ENCODE measurements at places on chromosomes 12 and 14.

GRCh38 chr14:32620303-32620702 lies 291.2 kb downstream of the AKAP6 start:
- no peak for DNase-seq

GRCh38 chr14:24296341-24297157 lies 3.0 kb downstream of the DHRS1 start:
- peak; percentile 72 for DNase-seq

GRCh38 chr12:42458575-42458974 lies 131.0 kb downstream of the PRICKLE1 start:
- DNase-seq = no peak

- no peak for DNase-seq
Measured at GRCh38 chr12:58930770-58931324, 10.5 kb upstream of the LRIG3 start.

- DNase-seq = peak; percentile 83
Measured at GRCh38 chr12:124191024-124191359, 103.9 kb upstream of the RFLNA start.

- peak; percentile 85 for DNase-seq
Measured at GRCh38 chr12:6943389-6943721, 261 bp upstream of the RNU7-1 start.

DNA sequence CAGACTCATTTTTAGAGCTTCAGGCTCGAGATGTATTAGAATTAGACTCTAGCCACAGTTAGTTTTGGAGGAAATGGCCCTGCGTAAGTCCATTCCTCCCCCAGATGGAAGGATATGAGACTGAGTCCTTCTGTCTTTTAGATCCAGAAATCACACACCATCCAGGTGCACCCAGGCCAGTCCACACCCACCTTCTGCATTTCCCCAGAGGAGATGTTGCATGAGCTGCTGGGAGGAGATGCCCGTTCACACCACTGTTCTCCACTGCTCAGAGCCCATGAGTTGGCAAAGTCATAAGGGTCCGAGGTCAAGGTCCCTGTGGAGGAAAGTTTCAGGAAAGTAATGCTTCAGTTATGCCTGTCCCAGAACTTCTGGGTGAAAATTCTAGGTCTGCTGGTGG lies 29.2 kb downstream of the VWF start:
- DNase-seq = no peak

GRCh38 chr12:76156726-76157125 lies 72.2 kb upstream of the NAP1L1 start:
- DNase-seq = no peak

DNA sequence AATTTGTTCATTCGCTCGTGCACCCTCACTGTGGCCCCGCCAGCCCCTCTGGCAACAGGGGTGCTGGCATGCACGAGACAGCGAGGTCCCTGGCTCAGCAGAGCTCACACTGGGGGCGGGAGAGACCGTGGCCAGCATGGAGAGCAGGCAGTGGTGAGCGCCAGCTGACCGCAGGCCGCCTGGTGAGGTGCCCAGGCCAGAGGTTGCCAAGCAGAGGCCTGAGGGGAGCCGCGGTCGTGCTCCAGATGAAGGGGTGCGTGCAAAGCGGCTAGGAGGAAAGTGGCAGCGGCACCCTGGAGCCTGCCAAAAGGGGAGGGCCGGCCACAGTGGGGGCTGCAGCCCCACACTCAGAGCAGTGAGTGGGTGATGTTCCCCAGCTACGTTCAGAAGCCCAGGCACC lies 56.1 kb downstream of the CDC42BPB start:
- no peak for DNase-seq

DNA sequence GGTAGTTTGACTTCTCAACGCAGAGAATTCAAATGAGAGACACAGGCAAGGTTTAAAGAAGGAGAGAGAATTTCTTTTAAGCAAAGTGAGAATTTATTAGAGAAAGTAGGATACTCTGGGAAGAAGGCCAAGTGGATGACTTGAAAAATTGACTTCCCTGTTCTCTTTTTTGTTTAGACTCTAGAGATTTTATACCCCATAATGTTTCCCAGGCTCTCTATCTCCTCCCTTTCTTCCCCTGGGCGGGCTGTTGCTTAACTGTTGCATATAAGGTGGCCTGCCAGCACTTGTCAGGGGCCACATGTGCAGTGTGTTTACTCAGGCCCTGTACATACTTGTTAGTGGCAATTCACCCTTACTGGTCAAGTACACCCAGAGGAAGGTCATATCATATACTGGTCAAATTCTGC lies 403.7 kb downstream of the SLC6A15 start:
- DNase-seq = no peak

- DNase-seq = no peak
Measured at GRCh38 chr14:102016420-102017090, 52.2 kb downstream of the DYNC1H1 start.

GRCh38 chr14:54086767-54087166 lies 130.1 kb upstream of the BMP4 start:
- DNase-seq = no peak

DNA sequence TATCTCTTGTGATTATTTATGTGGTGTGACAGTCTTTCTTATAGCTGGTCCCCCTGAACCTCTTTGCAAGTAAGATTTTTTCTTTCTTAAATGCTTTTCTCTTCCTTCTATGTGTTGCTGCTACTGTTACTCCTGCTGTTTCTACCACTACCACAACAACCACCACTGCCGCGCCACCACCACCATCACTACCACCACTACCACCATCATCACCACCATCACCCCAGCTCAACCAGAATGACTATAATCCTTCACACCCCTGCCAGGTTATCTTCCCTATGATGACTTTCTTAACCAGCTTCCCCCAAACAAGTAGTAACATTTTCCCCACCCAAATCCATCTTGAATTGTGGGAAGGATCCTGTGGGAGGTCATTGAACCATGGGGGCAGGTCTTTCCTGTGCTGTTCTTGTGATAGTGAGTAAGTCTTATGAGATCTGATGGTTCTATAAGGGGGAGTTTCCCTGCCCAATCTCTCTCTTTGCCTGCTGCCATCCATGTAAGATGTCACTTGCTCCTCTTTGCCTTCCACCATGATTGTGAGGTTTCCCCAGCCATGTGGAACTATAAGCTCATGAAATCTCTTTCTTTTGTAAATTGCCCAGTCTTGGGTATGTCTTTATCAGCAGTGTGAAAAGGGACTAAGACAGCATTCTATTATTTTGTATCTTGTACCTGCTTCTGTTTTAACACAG lies 52.2 kb downstream of the CHST11 start:
- DNase-seq = no peak

DNA sequence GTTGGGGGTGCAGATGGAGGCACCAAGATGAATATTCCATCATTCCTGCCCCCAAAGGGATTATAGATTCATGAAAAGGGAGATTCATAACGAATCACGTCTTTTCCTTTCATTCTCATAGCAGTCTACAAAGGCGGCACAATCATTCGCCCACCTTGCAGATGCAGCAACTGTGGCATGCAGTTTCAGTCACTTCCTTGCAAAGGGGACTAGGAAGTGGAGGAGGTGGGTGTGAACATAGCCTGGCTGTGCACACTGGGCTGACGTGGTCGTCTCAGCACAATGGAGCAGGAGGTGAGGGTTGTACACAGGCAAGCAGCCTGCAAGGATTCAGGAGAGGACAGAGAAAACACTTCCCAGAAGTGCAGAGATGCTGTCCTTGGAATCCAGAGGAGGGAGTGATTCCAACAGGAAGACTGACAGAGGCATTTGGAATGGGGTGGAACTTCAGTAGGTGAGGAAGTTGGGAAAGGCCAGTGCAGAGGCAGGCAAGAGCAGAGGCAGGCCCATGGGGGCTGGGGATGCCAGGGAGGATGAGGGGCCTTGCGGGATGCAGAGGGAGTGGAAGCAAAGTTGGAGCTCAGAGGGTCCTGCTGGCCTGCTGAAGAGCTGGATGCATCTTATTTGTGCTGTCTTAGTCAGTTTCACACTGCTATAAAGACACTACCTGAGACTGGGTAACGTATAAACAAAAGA lies 21.9 kb upstream of the PPP2R5C start:
- DNase-seq = no peak

GRCh38 chr12:5988659-5989116 lies 43.6 kb upstream of the ANO2 start:
- DNase-seq = peak; percentile 59

- no peak for DNase-seq
Measured at GRCh38 chr14:24665440-24665991, 31.5 kb upstream of the GZMB start.
